ENCODE measurements at places on chromosomes 7 and 10. TPM values are rescaled to one million over a fixed set of nuclear protein-coding genes. Genes with fewer than 3 reads are reported as not detected.

The SLC13A1 gene
- total RNA-seq: 0.04 TPM

The SPDYE8 gene
- total RNA-seq: not detected

The SEMA3D gene
- 0.11 TPM for total RNA-seq

The TFEC gene
- total RNA-seq: not detected

The MYL10 gene
- total RNA-seq: not detected

The AEBP1 gene
- 0.87 TPM for total RNA-seq

The CHAT gene
- total RNA-seq: not detected

DNA sequence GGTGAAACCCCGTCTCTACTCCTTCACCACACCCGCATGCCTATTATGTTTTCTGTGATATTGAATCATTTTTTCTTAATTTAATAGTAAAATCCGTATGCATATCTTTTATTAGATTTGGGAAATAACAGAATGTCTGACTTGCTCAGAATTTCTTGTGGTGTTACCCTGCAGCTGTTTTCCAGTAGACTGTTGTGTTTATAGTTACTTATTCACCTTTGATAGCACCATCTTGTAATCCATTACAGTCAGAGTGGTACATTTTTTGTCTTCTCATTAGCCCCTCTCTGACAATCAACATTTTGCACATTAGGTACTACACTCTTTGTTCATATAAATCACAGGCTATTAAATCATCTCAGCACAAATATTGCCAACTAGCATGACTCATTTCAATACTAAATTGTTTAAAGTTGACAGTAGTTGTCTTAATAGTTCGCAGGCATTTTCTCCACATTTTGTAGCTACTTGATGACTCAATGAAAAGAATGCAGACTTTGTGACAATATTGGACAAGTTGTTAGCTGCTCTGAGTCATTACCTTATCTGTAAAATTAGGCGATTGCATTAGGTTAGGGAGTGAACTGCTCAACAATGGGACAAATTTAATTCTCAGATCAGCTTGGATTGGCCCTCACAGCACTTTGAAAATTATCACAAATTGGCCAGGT lies 17.8 kb upstream of the SLC16A12 start:
- H3K36me3 ChIP-seq: no peaks in the 10 kb centered on the region
- no peak for DNase-seq
- H3K4me1 ChIP-seq: no peaks in the 10 kb centered on the region
- H3K27ac ChIP-seq: no peak overlapping the region
- no peak overlapping the region for H3K4me3 ChIP-seq

DNA sequence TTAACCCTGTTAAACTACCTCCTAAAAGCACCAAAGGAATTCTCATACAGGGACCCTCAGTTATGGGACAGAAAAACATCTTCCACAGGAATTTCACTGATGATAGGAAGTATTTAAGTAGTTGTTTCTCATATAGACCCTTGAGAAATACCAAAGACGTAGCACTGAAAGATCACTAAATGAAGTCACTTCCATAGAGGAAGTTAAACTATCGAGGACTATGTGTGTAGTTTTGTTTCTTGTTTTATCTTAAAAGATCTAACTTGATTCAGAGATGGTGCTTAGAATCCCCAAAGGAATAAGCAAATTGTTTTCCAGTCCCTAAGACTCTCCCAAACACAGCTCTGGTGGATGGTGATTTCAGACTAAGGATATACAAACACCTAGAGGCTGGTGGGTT lies 94.8 kb upstream of the AFAP1L2 start:
- H3K4me1 ChIP-seq: no peaks in the 10 kb centered on the region
- no peak for DNase-seq
- no peak overlapping the region for H3K4me3 ChIP-seq
- H3K27me3 ChIP-seq: no peaks in the 10 kb centered on the region
- no peak overlapping the region for H3K27ac ChIP-seq

- H3K36me3 ChIP-seq: no peaks in the 10 kb centered on the region
- H3K4me3 ChIP-seq: no peak overlapping the region
- H3K27ac ChIP-seq: no peak overlapping the region
- DNase-seq: no peak
Observed at GRCh38 chr7:125847692-125848091, 918.1 kb upstream of the POT1 start.

DNA sequence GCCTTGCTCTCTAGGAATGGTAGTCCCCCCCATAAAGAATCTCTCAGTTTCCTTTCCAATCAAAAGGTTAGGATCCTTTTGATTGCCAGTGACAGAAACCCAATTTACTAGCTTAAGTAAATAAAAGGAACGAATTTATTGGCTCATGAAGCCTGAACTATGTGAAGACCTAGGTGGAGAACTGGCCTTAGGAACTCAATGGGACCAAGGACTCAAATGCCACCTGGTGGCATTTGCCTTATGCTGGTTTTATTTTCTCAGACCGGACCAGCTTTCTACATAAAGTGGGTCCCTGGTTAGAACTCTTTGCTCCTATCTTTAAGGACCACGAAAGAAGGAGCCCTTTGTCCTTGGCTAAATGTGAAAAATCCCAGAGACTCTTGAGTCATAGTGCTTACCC lies 25.4 kb downstream of the CFTR start:
- H3K27me3 ChIP-seq: no peaks in the 10 kb centered on the region
- H3K4me1 ChIP-seq: no peaks in the 10 kb centered on the region
- H3K4me3 ChIP-seq: no peak overlapping the region
- H3K36me3 ChIP-seq: no peaks in the 10 kb centered on the region
- no peak overlapping the region for H3K27ac ChIP-seq

DNA sequence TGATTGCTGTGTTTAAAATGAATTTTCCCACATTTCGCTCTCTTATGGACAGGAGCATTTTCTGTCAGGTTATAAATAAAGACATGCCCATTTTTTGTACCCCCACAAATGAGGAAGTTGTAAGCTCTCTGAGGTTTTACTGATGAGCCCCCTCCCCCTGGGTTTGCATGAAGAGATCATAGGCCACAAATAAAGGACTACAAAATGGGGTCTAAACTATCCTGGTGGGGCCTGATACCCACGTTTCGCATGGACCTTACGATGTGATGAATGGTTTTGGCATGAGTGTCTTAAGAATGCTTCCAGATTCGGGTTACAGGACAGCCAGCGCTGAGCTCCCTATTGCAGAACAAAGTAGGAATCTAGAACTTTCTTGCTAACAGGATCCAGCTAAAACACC lies 5.8 kb downstream of the IKZF1 start:
- no peak for DNase-seq
- peaks cover 18% of the 10 kb centered on the region for H3K4me1 ChIP-seq
- H3K36me3 ChIP-seq: peaks cover 13% of the 10 kb centered on the region
- H3K4me3 ChIP-seq: peak overlapping the region; percentile 70

DNA sequence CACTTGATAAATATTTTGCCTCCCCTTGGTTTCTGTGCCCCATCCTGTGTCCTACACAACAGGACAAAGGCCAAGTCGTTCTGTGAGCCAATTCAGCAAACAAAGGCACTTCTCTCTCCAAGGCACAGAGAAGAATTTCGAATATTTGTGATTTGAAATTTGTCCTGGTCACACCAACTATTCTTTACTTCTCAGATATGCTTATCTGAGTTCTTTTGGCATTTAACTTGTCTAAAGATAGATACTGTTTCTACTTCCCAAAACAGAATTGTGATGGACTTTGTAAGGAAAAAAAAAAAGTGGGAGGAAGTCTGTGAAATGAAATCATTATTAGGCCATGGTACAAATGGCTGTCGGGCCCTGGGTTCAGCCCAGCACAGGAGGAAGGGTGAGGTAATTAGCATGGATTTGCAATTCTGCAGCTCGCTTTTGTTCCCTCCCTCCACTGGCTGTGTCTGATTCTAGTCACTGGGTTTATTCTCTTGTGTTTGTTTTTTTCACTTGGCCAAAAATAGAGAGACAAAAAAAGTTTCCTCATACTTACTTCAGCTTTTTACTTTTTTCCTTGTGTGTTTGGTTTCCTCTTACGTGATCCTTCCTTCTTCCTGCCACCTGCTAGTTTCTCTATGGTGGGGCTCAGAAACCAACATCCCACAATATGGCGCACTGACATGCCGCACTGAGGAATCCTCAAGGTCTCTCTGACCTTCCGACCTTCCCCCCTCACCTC lies 108.2 kb upstream of the MKLN1 start:
- H3K27me3 ChIP-seq: peaks cover 25% of the 10 kb centered on the region
- H3K27ac ChIP-seq: no peak overlapping the region
- no peaks in the 10 kb centered on the region for H3K4me1 ChIP-seq
- no peaks in the 10 kb centered on the region for H3K36me3 ChIP-seq
- no peak for DNase-seq

GRCh38 chr10:127848226-127848625 lies 44.5 kb downstream of the CLRN3 start:
- H3K27me3 ChIP-seq: no peaks in the 10 kb centered on the region
- no peak overlapping the region for H3K4me3 ChIP-seq
- no peaks in the 10 kb centered on the region for H3K36me3 ChIP-seq
- H3K27ac ChIP-seq: no peak overlapping the region
- no peaks in the 10 kb centered on the region for H3K4me1 ChIP-seq

DNA sequence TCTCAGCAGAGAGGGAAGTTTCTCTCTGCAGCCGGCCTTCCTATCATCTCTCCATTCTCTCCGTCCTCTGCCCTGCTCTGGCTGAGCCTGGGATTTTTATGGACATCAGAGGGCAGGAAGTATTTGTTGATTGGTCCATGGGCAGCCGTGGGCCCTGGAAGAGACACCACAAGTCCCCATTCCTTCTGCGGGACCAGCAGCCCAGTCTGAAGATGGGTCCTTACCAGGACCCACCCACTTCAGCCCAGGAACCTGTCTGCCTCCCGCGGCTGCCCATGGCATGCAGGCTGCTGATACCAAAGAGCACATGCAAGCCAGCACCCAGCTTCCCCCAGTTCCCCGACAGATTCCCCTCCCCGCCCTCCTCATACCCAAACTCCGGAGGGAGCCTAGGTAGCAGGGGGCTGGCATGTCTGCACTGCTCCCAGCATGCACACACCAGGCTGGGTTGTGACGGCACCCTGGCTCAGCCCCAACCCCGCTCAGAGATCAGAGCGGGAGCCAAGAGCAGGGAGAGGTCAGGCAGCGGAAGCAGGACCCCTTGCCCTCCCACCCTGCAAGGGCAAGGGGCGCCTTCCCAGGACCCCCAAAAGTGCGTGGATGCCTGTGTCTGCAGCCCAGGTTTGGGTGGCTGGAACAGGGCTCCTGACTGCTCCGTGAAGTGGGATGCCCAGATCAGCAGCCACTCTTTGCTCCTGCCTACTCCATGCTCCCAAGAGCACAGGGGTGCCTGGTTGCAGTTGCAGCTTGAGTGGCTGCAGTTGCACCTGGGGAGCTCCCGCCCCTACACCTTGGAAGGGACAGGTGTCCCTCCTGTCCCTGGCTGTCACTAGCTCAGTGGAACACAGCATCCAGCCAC lies 538.6 kb upstream of the POT1 start:
- no peak for DNase-seq
- no peak overlapping the region for H3K4me3 ChIP-seq
- no peaks in the 10 kb centered on the region for H3K4me1 ChIP-seq
- H3K36me3 ChIP-seq: no peaks in the 10 kb centered on the region

- H3K4me3 ChIP-seq: no peak overlapping the region
- H3K4me1 ChIP-seq: no peaks in the 10 kb centered on the region
- no peak overlapping the region for H3K27ac ChIP-seq
- no peaks in the 10 kb centered on the region for H3K27me3 ChIP-seq
- no peak for DNase-seq
Observed at GRCh38 chr7:127233630-127234029, 19.1 kb downstream of the GRM8 start.

DNA sequence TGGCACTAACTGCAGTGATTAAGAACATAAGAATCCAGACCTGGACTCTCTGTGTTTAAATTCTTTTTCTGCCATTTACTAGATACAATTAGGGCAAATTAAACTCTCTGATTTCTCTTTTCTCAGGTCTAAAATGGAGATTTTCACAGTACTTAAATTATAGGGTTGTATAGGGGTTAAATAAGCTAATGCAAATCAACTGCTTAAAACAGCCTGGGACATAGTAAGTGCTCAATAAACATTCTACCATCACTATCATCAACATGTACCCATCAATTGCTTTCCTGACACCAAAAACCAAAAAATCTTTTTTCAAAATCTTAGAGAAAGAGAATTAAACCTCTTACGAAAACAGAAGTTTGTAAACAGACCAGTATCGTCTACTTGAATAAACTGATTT lies 4.5 kb downstream of the ZNF800 start:
- peaks cover 69% of the 10 kb centered on the region for H3K36me3 ChIP-seq
- H3K4me3 ChIP-seq: no peak overlapping the region
- DNase-seq: no peak
- H3K4me1 ChIP-seq: peaks cover 31% of the 10 kb centered on the region
- H3K27me3 ChIP-seq: no peaks in the 10 kb centered on the region

DNA sequence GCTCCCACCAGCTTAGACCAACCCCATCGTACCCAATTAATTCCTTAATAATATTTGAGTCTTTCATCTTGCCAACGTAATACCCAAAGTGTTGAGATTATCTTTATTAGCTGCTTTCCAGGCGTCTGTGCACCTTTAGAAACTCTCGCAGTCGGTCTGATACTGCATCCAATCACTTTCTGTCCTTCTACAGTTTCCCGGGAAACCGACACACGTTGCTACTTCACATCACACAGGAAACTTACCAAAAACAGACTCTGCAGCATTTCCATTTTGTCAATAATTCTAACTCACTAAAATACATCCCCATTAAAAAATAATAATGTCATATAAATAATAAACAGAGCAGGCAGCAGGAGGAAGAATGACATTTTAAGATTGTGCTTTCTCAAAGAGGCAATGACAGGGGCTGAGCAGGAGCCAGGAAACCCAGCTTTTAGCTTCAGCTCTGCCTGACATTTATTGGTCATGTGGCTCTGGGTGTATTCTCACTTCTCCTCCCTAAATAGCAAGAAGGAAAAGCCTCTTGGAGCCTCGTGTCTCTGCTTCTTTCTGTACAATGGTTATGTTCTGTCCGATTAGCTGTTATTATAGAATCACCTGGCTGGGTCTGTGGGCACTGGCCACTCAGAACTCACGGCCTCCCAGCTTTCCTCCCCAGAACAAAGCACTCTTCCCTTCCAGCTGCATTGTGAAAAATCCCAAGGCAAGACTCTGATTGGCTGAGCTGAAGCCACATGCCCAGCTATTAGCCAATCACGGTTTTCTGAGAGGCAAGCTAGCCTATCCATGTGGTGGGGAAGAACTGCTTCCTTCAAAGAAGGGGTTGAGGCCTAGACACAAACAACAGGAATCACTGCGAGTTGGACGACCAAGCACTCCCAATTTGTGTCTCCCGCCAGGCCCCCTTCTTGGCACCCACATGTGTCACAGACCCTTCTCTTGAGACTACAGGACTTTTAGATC lies 424.7 kb upstream of the FOXK1 start:
- no peak overlapping the region for H3K27ac ChIP-seq

GRCh38 chr7:45655539-45655938 lies 81.4 kb downstream of the ADCY1 start:
- no peak for DNase-seq
- no peaks in the 10 kb centered on the region for H3K36me3 ChIP-seq
- no peak overlapping the region for H3K27ac ChIP-seq
- peaks cover 15% of the 10 kb centered on the region for H3K27me3 ChIP-seq
- no peak overlapping the region for H3K4me3 ChIP-seq
